Right hindlimb (tissue), 1 donor: ENCODE measurements at places on chromosomes 12 and 14.

GRCh38 chr12:25781232-25781631, 177.2 kb upstream of the RASSF8 start:
- DNase-seq = no peak

DNA sequence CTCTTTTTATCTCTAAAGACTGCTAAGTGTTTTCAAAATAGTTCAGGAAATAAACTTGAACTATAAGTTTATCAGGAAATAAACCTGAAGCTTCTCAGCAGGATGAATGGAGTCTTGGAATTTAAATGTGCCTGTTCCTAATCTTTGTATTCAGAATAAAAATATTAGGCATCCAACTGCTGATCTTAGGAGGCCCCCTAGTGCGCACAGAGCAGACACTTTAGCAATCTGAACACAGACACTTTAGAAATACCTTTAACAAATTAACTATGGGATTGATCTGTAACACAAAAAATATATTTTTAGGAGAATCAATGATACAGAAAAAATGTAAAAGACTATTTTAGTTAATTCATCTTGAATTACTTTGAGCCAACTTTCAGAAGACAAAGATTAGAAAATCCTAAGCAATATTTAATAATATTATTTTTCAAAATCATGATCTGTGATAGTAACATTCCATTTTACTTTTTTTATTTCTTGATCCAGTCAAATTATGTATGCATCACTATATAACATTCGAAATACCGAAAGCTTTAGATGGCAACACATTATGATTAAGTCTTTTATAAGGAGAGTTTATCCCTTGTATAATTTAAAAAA, 80.9 kb downstream of the SLC41A2 start:
- peak; percentile 40 for DNase-seq

- no peak for DNase-seq
Measured at GRCh38 chr14:61098721-61099120, 117.7 kb downstream of the SLC38A6 start.

DNA sequence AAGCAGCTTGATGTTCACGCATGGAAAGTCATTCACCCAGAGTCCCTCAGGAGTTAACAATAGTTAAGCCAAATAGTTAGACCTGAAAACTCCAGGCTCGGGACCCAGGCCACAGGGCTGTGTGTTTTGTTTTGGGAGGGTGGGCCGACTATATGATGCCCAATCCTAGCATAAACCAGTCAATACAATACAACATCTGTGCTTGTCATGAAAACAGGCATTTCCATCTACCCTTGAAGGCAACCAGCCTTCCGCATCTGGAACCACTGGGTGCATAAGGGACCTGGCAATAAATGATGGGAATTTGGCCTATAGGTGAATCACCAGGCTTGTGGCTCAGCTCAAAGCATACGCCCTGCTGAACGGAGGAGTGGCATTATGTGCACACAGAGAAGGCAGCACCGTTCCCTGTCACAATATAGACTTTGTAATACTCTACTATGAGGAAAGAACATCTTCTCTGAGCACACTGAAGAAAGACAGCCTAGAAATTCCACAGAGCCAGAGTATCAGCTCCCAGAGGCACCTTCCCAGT, 91.0 kb upstream of the FOXN3 start:
- DNase-seq = no peak

DNA sequence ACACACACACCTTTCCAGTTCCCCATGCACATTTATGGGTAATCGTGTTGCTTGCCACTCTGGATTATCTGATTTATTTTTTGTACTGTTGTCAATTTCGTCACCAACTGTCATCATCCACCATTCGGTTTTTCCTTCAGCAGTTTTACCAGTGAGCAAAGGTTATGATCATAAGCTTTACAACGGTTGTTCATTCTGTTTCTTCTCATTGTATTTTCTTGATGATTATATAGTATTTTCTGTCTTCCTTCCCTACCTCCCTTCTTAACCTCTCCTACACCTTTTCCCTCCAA, 680 bp downstream of the NECAP1 start:
- no peak for DNase-seq

GRCh38 chr12:63037746-63038712, 103.1 kb upstream of the PPM1H start:
- no peak for DNase-seq

DNA sequence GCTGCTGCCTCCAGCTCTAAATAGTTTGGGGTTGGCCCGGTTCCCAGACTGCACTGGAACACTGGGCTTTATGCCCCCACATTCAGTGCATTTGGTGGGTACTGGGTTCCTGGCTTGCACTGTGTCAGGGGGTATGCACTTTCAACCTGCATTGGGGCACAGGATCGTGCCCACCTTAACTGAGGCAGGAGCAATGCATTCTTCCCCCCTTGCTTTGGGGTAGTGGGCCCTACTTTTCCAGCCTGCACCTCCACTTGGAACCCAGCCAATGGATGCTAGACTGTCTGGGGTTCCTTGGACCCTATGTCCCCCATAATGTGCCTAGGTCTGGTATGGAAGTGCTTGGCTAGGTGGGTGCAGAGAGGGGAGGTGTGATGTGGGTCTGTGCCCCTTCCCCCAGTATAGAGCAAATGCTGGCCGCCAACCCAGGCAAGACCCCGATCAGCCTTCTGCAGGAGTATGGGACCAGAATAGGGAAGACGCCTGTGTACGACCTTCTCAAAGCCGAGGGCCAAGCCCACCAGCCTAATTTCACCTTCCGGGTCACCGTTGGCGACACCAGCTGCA, 615 bp downstream of the TARBP2 start:
- no peak for DNase-seq

DNA sequence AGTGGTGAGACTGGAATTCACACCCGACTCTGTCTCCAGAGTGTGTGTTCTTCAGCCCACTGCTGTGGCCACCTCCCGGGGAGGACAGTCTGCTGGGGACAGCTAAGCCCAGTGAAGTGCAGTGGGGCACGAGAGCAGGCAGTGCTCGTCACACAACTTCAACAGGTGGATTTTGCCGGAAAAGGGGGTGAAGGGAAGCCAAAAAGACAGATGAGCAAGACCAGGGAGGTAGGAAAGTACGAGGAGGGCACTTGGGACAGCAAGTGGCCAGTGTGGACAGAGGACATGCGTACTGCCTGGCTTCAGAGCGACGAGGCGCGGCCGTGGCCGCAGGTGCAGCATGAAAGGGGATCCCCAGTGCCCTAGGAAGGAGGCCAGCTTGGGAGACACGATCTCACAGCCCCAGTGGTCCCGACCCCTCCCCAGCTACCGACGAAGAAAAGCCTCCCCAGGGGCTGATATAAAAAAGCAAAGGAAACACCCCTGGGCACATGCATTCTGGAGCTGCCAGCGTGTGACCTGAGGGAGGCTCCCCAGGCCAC, 96.1 kb downstream of the FBXL14 start:
- DNase-seq = no peak
